Activated CD4-positive, alpha-beta T cell treated with anti-CD3 and anti-CD28 coated beads, Interleukin-2, amount 10 ng/mL, durations not matched to agents 7 days and 5 days (primary cell): ENCODE measurements at places on chromosomes 12 and 14. TPM values are rescaled to one million over a fixed set of nuclear protein-coding genes. Genes with fewer than 3 reads are reported as not detected.

Gene TAC3
- 0.25 TPM for total RNA-seq

Gene KRT78
- not detected for total RNA-seq

Gene KCNH3
- 2.3 TPM for total RNA-seq

Gene FGF6
- not detected for total RNA-seq

Gene RPL10L
- total RNA-seq, result not detected

Gene SPRYD3
- 20.2 TPM for total RNA-seq
